Activated CD4-positive, alpha-beta T cell treated with anti-CD3 and anti-CD28 coated beads, Interleukin-2, amount 10 ng/mL, durations not matched to agents 24 days and 14 days (primary cell): ENCODE measurements at places on chromosomes 4 and X. TPM values are rescaled to one million over a fixed set of nuclear protein-coding genes. Genes with fewer than 3 reads are reported as not detected.

DNA sequence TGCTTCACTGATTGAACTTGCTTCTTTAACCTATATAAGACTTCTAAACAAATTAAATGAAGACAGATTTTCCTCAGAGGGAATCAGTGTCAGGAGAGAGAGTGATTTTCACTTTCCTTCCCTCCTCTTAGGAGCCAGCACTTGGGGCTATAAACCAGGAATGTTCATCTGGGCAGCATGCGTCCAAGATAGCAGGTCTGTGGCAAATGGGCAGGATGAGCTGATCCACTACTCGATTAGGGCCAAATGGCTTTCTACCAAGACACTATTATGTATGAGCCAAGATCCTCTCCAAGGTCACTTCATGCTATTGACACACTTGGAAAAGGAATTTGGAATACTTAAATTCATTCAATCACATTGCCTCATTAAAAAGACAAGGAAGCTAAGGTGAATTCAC, 203.9 kb upstream of the GRID2 start:
- DNase-seq, result no peak

GRCh38 chr4:107743532-107743931, 23.5 kb upstream of the PAPSS1 start:
- DNase-seq, result no peak

- DNase-seq, result no peak
Measured at GRCh38 chrX:150416469-150416868, 53.4 kb downstream of the MAMLD1 start.

- no peak for DNase-seq
Measured at GRCh38 chrX:70808942-70809940, 99.3 kb downstream of the TEX11 start.

DNA sequence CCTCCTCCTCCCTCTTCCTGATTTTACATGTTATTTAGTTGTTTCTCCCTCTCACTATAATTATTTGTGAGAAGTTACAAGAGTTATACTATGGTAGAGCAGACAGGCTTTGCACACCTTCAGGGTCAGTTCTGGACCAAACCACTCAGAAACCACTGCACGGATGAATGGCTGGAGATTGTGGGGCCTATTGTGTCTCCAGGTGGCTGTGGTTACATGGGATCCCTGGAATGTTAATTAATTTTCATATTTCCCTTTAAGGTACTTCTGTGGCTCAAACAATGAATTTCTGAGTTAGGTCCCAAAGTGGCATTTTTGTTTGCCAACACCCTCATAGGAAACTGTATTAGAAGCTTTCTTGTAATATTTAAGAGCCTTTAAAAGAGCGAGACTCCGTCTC, 151.9 kb downstream of the BMPR1B start:
- no peak for DNase-seq

- no peak for DNase-seq
Measured at GRCh38 chr4:35503435-35503834, 740.9 kb downstream of the ARAP2 start.

GRCh38 chr4:7367864-7368277, 66.9 kb downstream of the PSAPL1 start:
- DNase-seq, result no peak

DNA sequence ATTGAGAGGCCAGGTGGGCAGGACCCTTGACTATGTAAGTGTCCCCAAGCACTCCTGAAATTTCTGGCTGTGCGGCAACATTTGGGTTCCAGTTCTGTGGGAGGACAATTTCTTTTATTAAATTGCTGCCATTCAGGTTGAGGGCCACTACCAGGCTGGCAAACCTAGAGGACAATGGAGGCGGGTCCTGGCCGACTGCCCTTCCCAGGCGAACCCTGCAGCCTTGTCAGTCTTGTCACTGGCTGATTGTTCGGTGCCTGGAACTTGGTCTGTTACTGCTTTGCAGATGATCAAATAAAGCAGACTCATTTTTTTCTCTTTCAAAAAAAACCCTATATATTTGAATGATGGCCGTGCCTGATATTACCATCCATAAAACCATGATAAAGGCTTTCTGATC, 6.6 kb upstream of the TMEM128 start:
- DNase-seq, result no peak

DNA sequence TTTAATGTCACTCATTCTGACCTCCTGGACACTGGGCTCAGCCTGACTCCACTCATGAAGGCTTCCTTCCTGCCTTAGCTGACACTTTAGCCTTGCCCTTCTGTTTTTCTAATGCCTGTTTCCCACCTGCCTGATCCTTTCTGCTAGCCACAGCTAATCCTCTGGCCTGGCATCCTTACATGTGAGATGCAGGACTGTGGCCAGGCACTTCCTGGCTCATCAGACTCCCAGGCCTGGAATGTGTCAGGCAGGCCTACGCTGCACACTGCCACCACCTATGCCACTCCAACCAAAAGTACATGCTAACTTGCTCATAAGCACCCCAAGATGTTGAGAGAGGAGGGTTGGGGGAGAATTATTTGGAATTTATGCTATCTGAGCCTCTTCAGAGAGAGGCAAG, 138.8 kb upstream of the NALF2 start:
- DNase-seq, result no peak

DNA sequence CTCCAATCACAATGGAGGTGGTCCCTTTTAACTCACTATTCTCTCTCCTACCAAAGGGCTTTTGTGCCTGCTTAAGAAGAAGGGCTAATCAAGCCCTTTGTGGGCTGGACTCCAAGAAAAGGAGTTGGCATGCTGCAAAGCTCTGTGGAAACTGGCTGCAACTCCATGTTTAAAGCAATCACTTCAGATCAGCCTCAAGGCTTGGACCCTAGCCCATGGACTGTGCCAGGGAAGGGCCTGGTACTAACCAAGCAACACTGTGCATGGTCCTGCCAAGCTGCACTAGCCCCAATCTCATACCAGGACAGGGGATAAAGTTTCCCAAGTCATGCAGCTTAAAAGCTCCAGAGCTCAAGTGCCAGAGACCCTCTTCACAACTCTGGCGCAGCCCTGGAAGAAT, 86.7 kb downstream of the ATP8A1 start:
- no peak for DNase-seq

- no peak for DNase-seq
Measured at GRCh38 chr4:173398779-173399415, at the start of gene SCRG1. SCRG1 (minus strand) TSS chr4:173399116; CDS start chr4:173391414, 7,702 bp downstream.

DNA sequence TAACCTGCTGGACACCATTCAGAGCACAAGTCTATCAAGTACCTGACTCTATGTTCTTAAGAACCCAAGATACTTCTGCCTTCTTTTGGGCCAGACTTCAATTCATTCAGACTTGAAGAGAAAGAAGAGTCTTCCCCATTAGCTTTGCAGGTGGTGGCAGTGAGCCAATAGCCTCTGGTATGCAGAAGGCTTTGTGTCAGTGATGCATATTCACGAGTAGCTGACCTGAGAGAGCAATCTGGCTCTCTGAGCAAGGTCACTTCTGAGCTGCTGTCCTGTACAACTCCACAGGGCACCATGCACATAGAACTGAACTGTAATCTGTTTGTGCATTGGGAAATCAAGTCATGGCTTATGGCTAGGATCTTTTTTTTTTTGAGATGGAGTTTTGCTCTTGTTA, 39.9 kb upstream of the SPINK2 start:
- no peak for DNase-seq

DNA sequence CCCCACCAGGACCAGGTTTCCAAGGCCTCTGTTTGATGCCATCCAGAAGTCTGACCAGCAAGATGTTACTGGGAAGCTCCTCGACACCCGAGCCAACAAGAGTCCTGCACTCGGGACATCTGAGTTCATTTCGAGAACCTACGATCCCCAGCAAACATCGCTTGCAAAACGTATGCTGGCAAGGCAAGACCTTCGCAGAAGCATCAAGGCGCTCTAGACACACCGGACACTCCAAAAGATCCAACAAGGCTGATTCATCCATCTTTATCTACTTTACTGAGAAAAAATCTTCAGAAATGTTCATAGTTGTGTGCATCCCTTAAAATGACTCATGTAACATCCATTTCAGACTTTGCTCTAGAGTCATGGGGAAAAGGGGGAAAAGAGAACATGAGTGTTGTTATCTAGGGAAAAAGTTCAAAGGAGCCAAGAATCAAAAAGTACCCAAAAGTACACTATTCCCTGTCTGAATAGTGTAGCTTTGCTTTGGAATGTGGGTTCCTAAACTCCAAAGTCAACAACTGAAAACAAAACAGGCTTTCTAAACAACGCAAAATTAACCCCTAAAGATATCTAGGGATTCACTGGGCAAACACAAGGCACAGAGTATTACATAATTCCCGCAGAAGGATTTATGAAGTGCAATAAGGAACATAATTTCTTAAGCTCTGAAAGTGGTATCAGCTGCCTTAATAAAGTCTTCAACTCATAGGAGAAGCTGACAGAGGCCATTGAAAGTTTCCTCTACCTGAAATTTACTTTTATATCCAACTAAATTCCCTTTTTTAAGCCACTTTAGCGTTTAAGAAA, 1.6 kb downstream of the SH3RF1 start:
- no peak for DNase-seq

DNA sequence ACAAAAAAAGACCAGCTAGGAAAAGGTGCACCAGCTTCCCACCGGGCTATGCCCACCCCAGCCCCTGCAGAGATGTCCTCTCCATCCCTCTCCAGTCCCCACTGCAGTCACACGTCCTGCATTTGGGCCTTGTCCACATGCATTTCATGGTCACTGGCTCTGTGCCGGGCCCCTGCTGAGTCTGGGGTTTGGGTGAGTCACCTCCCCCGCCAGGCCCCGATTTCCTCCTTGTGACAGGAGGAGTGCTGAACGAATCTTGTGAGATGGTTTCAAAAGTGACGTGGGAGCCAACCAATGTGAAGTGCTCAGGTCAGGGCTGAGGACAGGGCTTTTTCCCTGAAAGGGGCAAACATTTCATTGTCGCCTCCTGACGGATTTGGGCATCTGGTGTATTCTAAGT, 7.1 kb downstream of the CPZ start:
- DNase-seq, result no peak

- DNase-seq, result no peak
Measured at GRCh38 chr4:152117054-152117453, 356.2 kb upstream of the GATB start.

GRCh38 chrX:110114260-110114776, 111.4 kb downstream of the TMEM164 start:
- no peak for DNase-seq

The HMGN5 gene
- total RNA-seq, result 0.88 and 1.5 TPM in 2 replicates

The GUCY1A1 gene
- total RNA-seq, result not detected in 2 replicates

The MAP9 gene
- 6.1 and 6.9 TPM in 2 replicates for total RNA-seq

The CLIC2 gene
- 0.17 and 0.58 TPM in 2 replicates for total RNA-seq
